ENCODE measurements at places on chromosomes 6 and 20. TPM values are rescaled to one million over a fixed set of nuclear protein-coding genes. Genes with fewer than 3 reads are reported as not detected.

HLA-DQB2 gene
- total RNA-seq: 0.19 TPM

HTR1E gene
- not detected for total RNA-seq

OXT gene
- not detected for total RNA-seq

GJA10 gene
- total RNA-seq: not detected

KHDC1 gene
- total RNA-seq: not detected

TRIM38 gene
- total RNA-seq: 4.3 TPM

TSBP1 gene
- total RNA-seq: 0.08 TPM

HSPA1L gene
- 0.11 TPM for total RNA-seq
